ENCODE measurements at places on chromosomes 3 and 15.
A peak's percentile ranks its signal among the peaks of the same experiment; 100 is the strongest.

DNA sequence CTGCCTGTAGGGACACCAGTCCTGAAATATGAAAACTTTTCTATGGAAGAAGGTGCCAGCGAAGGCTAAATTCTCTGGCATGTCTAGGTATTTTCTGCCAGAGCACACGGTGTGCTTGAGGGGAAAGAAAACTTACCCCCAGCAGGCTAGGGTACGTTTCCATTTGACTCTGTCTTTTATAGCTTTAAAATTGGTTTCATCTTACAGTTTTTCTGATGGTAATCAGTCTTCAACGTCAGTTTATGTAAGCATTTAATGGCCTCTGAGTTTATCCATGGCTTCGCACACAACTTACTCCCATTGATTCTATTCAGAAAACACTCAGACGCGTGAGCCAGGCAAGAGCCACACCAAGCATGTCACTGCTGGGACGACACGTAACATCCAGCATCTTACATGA lies 249.7 kb downstream of the ADAMTS17 start:
- DNase-seq, result no peak

DNA sequence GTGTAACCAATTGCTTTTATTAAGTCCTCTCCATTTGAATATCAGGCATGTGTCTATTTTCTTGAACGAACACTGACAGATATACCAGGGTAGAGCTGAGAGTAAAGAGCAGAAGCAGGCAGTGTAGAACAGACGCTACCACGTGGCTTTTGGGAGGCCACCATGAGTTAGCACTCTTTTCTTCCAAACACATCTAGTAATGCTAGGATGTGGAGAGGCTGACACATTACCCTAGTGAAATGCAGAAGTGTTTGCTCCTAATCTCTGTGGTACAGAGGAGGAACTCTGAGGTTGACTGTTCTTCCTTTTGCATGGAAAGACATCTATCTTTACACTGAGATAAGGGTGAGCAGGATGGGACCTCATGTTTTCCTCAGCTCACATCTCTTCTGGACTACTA lies 216.3 kb downstream of the SATB1 start:
- DNase-seq, result no peak

- DNase-seq, result peak; percentile 55
These were observed 89.2 kb downstream of the TAMM41 start for GRCh38 chr3:11757441-11757875.

GRCh38 chr3:13452490-13453335 lies 27.4 kb upstream of the HDAC11 start:
- peak; percentile 50 for DNase-seq

GRCh38 chr15:68419301-68420175 lies 12.4 kb downstream of the ITGA11 start:
- no peak for DNase-seq

DNA sequence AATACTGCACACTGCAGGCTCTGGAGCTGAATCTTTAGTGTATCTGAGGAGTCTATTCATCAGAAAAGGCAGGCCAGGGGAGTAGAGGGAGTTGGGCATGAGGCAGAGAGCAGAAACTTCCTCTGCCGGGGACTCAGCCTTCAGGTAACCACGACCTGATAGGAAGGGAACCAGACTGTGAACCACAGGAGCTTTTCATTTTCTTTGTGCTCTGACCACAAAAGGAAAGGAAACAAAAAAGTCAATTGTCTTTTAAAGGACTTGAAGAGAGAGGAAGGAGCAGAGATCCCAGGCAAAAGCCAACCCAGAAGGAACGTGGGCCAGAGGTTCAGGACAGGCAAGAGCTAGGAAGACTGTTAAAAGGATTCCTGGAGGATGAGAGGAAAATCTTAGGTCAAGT lies 573.3 kb downstream of the EPHB1 start:
- DNase-seq, result no peak

DNA sequence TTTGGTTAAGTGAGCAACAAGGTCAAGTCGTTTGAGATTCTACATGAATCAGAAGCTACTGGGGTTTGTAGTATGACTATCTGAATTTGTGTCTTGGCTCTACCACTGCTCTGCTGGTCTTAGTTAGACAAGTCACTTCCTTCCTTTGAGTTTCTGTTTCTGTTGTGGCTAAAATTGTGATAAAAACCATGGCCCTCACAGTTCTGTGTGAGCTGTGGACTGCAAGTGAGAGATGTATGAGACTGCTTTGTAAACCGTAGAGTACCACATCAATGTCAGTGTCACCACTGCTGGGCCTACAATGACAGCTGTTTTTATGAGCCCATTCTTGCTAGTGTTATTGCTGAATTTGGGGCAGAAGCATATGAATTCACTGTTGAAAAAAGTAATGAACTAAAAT lies 32.7 kb downstream of the RARB start:
- DNase-seq, result no peak

DNA sequence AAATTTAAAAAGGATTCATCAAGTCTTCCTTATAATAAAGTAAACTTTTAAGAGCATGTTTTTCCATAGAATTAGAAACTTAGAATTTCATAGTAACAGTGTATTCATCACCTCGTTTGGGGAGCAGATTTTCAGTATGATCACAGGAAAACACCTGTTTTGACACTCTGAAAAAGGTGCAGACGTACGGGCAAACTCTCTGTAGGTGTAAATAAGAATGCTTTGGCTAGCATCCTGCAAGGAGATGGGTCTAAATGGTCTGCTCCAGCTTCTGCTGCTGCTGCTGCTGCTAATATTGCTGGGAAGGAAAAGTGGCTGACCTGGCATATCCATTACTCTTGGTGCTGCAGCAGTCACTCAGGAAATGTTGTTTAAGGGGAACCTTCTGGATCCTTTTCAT lies 66.0 kb downstream of the MBNL1 start:
- no peak for DNase-seq

GRCh38 chr3:113136071-113136470 lies 75.3 kb upstream of the BOC start:
- peak; percentile 7 for DNase-seq

- no peak for DNase-seq
These were observed 544.2 kb downstream of the FGF12 start for GRCh38 chr3:192183109-192183508.

DNA sequence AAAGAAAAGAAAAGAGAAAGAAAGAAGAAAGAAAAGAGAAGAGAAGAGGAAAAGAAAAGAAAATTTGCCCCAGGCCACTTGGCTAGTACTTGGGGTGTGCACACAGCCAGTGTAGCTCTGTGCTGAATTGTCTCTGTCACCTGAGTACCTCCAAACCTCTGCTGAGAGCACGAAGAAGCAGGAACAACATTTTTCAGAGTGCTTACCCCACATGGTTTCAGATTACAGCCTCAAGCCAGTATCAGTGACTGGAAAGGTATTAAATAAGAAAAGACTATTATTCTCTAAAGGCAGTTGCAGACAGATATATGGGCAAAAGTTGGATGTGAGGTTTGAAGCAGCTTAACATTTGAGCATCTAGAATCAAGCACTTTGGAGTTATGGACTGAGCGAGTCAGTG lies 113.3 kb upstream of the PHLDB2 start:
- DNase-seq, result no peak

- no peak for DNase-seq
These were observed 60.4 kb upstream of the CA12 start for GRCh38 chr15:63442080-63442479.

GRCh38 chr3:114307222-114307830 lies 13.5 kb downstream of the TIGIT start:
- no peak for DNase-seq

DNA sequence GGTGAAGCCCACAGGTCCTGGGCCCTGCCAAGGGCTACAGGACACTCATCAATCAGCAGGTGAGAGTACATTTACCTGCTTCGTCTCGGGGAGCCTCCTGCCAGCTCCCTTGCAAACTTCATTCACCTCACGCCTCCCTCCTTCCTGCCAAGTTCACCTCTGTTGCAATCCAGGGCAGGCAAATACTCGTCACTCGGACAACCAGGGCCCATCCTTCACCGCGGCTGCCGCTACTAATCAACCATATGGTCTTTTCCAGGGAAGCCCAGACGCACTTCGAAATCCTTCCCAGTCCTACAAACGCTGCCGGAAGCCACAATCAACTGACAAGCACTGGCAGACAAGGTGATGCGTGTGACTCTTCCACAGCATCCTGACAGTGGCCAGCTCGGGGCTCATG lies 200.7 kb upstream of the NSMCE3 start:
- no peak for DNase-seq

GRCh38 chr15:67809441-67809840 lies 15.9 kb upstream of the SKOR1 start:
- DNase-seq, result no peak

- DNase-seq, result no peak
These were observed 73.8 kb downstream of the MB21D2 start for GRCh38 chr3:192843723-192844485.

DNA sequence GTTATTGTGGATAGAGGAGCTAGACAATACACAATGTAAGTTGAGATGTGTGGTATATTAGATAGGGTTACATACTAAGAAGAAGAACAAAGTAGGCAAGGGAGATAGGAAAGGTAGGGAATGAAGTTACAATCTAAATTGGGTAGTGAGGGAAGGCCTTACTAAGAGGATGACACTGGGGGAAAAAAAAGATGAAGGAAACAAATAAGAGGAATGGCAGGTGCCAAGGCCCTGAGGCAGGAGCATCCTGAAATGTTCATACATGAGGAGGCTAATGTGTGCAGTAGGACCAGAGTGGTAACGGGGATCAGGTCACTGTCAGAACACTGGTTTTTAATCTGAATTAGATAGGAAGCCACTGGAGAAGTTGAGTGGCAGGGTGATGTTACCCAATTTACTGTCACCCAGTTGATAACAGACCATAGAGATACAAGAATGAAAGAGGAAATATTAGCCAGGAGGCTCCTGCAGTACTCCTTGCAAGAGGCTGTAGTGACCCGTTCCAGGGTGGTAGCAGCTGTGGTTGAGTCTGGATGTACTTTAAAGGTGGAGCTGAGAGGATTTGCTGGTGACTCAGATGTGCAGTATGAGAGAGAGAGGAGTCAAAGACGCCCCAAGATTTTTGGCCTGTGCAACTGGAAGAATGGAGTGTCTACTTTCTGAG lies 14.4 kb downstream of the RTP1 start:
- no peak for DNase-seq

- DNase-seq, result no peak
These were observed 252.4 kb downstream of the FHIT start for GRCh38 chr3:60998858-60999257.

DNA sequence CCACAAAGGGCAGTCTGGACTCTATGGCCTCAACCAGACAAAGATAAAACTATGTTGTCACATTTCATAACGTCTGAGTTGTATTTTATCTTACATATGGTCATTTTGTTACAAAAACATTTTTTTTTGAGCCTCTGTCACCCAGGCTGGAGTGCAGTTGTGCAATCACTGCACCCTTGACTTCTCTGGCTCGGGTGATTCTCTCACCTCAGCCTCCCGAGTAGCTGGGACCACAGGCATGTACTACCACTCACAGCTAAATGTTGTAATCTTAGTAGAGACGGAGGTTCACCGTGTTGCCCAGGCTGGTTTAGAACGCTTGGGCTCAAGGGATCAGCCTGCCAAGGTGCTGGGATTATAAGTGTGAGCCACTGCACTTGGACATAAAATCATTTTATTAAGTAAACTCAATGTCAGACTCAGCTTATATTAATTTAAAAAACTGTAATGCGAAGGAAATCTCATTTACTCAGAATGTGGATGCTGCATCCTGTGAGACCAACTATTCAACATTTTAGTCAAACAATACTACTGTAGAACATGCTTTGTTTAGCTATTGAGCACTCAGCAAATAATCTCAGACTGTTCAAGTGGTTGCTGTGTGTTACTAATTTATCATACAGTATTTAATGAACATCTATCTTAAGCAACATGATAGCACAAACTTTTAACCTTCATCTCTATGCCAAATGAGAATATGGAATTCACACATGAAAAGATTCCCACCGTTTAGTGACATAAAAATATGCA lies 209.2 kb downstream of the TBL1XR1 start:
- DNase-seq, result no peak

DNA sequence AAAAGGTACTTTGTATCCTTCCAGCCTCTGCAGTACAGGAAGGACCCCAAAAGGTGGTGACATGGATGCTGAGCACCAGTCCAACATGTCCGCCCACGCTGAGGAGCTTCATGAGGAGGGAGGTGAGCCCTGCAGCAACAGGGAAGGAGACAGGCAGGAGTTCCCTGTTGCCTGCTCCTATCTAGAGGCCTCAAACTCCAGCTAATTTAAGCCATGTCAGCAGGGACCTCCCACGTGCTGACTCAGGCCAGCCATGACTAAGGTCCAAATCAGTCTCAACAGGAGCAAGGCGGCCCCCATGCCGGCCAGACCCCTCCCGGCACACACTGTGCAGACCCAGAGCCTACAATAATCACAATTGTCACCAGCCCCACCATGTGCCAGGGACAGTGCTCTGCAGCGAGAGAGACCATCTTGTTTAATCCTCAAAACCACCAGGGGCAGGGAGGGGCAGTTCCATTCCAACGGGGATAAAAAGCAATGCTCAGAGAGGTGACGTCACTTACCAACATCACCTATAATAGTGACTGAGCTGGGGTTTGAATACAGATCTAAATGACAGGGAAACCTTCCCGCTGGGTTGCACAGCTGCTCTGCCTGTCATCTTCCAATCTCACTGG lies 54.5 kb upstream of the GATA2 start:
- DNase-seq, result peak; percentile 60

DNA sequence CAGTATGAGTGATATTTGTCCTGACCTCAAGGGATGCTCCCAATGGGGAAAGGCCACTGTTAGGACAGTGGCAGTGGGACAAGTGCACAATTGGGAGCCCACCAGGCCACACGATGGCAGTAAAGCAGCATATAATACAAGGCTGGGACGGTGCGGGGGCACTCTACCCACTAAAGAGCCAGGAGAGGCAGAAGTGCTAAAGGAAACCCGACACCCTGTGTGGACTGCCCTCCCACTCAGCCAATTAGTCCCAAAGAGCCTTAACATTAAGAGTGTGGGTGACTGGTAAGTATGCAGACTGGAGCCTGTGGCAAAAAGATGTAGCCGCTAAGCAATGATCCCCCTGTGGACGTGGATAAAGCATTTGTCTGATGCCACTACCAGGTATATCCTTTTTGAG lies 8.2 kb upstream of the ZNF589 start:
- no peak for DNase-seq

GRCh38 chr15:87874896-87875711 lies 381.4 kb downstream of the NTRK3 start:
- no peak for DNase-seq

DNA sequence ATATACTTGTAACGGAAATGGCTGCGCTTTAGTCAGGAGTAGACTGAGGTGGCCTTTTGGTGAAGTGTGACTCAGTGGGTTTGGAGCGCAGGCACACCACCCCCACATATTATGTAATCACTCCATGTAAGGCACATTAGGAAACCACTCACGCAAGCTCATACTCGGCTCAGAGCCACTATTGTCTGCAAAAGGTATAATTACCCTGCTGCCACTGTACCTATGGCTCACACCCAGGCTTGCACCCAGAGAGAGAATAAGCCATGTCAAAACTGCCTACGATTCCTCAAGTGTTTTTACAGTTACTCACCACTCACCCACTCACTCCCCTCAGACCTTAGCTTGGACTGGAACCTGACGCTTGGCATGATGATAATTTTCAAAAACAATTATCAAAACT lies 611.9 kb upstream of the CCDC54 start:
- DNase-seq, result peak; percentile 17

DNA sequence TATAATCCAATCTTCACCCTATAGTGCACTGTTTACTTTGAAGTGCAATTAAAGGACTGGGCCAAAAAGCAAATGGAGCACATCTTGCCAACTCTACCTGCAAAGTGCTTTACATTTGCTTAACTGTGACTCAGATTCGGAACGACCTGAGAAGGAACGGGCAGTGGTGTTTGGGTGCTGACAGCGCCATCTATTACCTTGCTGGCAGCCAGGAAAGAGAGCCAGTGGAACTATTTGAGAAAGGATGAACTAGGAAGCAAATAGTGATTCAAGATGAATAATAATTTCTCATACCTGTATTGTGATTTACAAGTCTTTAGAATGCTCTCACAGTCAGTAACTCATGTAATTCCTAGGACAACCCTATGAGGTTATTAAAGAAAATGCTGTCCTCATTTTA lies 312.9 kb downstream of the PDCD6IP start:
- no peak for DNase-seq
